ENCODE measurements at places on chromosomes 5 and 9.

GRCh38 chr9:4228606-4229005 is 71.3 kb downstream of the GLIS3 start:
- no peak for DNase-seq

DNA sequence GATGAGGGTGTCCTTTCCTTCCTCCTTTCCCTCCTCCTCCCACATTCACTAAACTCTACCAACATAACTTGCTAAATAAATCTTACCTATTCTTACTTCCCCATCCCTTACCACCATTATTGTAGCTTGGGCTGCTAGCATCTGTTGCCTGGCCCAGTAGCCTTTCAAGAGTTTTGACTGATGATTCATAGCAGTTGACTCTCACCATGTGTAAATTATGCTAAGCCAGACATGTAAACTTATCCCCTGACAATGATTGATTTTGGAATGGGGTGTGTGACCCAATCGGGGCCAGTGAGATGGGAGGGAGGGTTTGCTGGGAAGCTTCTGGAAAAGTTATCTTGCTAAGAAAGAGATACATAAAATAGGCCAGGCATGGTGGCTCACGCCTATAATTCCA is 161.8 kb upstream of the SPRY4 start:
- DNase-seq, result no peak

GRCh38 chr9:33952066-33952465 is 96.6 kb downstream of the UBAP2 start:
- no peak for DNase-seq

- no peak for DNase-seq
These were observed 42.7 kb upstream of the SRFBP1 start for GRCh38 chr5:121919046-121919445.

GRCh38 chr5:54480296-54480695 is 24.8 kb downstream of the HSPB3 start:
- no peak for DNase-seq

- no peak for DNase-seq
These were observed 2223.1 kb upstream of the C9orf72 start for GRCh38 chr9:29796291-29796952.

- DNase-seq, result no peak
These were observed 252.0 kb upstream of the ISL1 start for GRCh38 chr5:51131266-51131665.

DNA sequence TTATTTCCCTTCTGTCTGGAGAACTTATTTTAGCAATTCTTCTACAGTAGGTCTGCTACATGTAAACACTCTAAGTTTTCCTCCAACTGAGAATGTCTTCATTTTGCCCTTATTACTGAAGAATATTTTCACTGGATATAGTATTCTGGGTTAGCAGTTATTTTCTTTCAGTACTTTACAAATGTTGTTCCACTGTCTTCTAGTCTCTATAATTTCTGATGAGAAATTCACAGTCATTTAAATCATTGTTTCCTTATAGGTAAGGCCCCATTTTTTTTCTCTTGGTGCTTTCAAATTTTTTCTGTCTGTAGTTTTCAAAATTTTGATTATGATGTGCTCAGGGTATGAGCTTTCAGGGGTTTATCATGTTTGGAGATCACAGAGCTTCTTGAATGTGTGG is 30.8 kb downstream of the MGAT1 start:
- DNase-seq, result no peak

- no peak for DNase-seq
These were observed 29.5 kb upstream of the MYO10 start for GRCh38 chr5:16965581-16965980.
